H7 (cell line): ENCODE measurements at places on chromosomes 2 and 18.

GRCh38 chr2:147628971-147629421 is 215.8 kb upstream of the ACVR2A start:
- DNase-seq, result no peak

- DNase-seq, result no peak
Observed at GRCh38 chr2:45919160-45919650, 267.7 kb downstream of the PRKCE start.

- peak; percentile 92 for DNase-seq
Observed at GRCh38 chr2:25159949-25160348, 8.4 kb downstream of the POMC start.

- peak; percentile 95 for DNase-seq
Observed at GRCh38 chr2:74834792-74835755, 1.1 kb downstream of the HK2 start.

DNA sequence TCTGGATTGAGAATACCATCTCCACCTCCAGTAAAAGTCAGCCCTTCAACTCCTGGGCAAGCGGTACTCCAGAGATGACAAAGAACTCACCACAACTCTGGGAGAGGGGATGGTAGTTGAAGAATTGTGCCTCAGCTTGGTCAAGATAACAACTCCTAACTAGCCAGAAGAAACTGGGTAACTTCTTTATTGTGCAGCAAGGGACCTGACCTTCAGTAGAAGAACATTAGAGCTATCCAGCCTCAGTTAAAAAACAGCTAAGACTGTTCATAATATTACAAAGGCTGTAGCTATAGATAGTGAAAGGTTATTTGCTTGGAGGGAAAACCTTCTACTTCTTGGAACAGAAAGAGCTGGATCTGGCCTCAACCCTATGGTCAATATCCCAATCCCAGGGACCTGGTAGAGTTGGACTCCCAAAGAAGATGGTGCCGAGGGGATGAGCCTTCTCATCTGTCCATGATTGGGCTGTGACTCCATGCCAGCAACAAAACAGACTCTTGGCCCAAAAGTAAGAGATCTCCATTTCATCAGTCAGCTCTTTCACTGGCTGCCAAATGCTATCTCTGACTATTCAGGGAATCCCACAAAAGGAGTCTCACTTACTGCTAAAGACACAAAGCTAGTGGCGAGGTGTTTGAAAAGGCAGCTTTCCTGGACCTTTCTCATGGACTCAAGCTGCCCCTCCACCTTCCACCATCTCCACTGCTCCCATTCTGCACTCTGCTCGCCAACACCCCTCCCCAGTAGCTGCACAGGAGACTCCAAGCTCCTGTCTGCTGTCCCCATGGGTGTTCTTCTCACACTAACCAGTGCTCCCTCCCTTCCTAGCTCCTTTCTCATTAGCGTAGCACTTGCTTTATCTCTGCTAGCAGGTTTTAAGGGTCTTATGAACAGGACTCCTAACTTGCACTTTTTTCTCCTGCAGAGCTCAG is 145.8 kb downstream of the CAPN13 start:
- no peak for DNase-seq
